ENCODE measurements at places on chromosomes 6 and 20. TPM values are rescaled to one million over a fixed set of nuclear protein-coding genes. Genes with fewer than 3 reads are reported as not detected.
A peak's percentile ranks its signal among the peaks of the same experiment; 100 is the strongest.

DNA sequence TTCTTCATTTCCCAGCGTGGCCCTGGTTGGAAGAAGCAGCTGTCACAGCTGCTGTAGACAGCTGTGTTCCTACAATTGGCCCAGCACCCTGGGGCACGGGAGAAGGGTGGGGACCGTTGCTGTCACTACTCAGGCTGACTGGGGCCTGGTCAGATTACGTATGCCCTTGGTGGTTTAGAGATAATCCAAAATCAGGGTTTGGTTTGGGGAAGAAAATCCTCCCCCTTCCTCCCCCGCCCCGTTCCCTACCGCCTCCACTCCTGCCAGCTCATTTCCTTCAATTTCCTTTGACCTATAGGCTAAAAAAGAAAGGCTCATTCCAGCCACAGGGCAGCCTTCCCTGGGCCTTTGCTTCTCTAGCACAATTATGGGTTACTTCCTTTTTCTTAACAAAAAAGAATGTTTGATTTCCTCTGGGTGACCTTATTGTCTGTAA lies 292.7 kb downstream of the ESR1 start:
- DNase-seq, result peak; percentile 81
- H3K27ac ChIP-seq, result peak overlapping the region; percentile 59
- H3K4me1 ChIP-seq, result peaks cover 28% of the 10 kb centered on the region
- H3K36me3 ChIP-seq, result no peaks in the 10 kb centered on the region
- H3K27me3 ChIP-seq, result no peaks in the 10 kb centered on the region

GRCh38 chr6:134909701-134910592 lies 40.0 kb downstream of the ALDH8A1 start:
- H3K4me3 ChIP-seq, result no peak overlapping the region
- no peaks in the 10 kb centered on the region for H3K27me3 ChIP-seq
- H3K36me3 ChIP-seq, result no peaks in the 10 kb centered on the region

GRCh38 chr20:5714261-5715041 lies 35.8 kb upstream of the SHLD1 start:
- no peaks in the 10 kb centered on the region for H3K36me3 ChIP-seq
- no peak for DNase-seq
- no peak overlapping the region for H3K4me3 ChIP-seq
- H3K27me3 ChIP-seq, result no peaks in the 10 kb centered on the region
- H3K27ac ChIP-seq, result no peak overlapping the region

GRCh38 chr6:12504325-12504966 lies 212.1 kb upstream of the PHACTR1 start:
- no peak overlapping the region for H3K27ac ChIP-seq
- H3K36me3 ChIP-seq, result no peaks in the 10 kb centered on the region
- no peak for DNase-seq

- H3K36me3 ChIP-seq, result no peaks in the 10 kb centered on the region
- H3K4me3 ChIP-seq, result no peak overlapping the region
- H3K27ac ChIP-seq, result no peak overlapping the region
- no peaks in the 10 kb centered on the region for H3K27me3 ChIP-seq
- DNase-seq, result no peak
These were observed 43.4 kb upstream of the TRAM2 start for GRCh38 chr6:52620055-52620905.

- peak overlapping the region; percentile 95 for H3K4me3 ChIP-seq
- H3K27ac ChIP-seq, result peak overlapping the region; percentile 96
- peaks cover 32% of the 10 kb centered on the region for H3K4me1 ChIP-seq
- peak; percentile 64 for DNase-seq
These were observed 591 bp downstream of the IBTK start for GRCh38 chr6:82246802-82247504.

Gene ZSCAN12
- polyA plus RNA-seq, result 1.2 TPM

Gene LRRC73
- polyA plus RNA-seq, result 0.10 TPM

Gene OR5V1
- not detected for polyA plus RNA-seq

- H3K4me1 ChIP-seq, result no peaks in the 10 kb centered on the region
- no peak for DNase-seq
- H3K27ac ChIP-seq, result no peak overlapping the region
- H3K4me3 ChIP-seq, result no peak overlapping the region
These were observed 100.3 kb downstream of the EDN3 start for GRCh38 chr20:59400708-59401107.

Gene TFAP2B
- not detected for polyA plus RNA-seq

Gene FAM217A
- not detected for polyA plus RNA-seq

Gene PCSK2
- polyA plus RNA-seq, result not detected

Gene TMEM63B
- 27.9 TPM for polyA plus RNA-seq

DNA sequence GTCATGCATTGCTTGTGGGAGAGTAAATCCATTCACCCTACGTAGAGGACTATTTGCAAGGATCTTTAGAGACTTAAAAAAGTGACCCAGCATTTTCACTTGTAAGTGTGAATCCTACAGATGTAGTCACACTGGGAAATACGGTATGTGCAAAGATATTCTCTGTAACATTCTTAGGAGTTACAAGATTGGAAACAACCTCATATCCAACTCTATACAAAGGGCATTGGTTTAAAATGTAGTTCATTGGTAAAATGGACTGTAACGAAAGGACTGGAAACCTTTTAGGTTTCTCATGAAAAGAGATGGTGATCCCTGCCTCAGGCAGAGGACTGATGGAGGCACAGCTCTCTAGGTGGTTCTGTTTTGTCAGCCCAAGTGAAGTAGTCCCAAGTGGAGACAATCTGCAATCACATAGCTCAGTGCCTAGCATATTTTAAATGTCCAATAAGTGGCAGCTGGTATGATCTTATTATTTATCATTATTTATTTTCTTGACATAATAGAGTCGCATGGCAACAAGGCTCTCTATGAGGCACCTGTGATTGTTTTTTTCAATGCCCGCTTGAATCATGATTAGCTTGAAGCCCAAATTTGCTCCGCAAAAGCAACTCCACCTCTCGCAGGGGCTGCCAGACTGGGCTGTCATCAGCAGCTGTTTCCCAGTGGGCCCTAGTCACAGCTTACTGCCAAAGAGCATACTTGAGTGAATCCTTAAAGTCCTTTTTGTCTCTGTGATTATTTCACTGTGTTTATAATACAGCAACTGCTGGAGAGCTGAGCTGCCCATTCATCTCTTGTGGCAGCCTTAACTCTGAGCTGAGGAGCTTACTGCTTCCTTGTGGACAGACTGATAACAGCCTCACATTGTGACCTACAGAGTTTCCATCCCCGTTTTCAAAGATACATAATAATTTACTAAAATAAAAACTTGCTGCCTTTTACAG lies 19.8 kb upstream of the ENPP1 start:
- no peak overlapping the region for H3K27ac ChIP-seq
- H3K4me3 ChIP-seq, result no peak overlapping the region
- H3K27me3 ChIP-seq, result no peaks in the 10 kb centered on the region

Gene ATAT1
- 1.9 TPM for polyA plus RNA-seq

Gene PRPH2
- polyA plus RNA-seq, result 0.66 TPM

DNA sequence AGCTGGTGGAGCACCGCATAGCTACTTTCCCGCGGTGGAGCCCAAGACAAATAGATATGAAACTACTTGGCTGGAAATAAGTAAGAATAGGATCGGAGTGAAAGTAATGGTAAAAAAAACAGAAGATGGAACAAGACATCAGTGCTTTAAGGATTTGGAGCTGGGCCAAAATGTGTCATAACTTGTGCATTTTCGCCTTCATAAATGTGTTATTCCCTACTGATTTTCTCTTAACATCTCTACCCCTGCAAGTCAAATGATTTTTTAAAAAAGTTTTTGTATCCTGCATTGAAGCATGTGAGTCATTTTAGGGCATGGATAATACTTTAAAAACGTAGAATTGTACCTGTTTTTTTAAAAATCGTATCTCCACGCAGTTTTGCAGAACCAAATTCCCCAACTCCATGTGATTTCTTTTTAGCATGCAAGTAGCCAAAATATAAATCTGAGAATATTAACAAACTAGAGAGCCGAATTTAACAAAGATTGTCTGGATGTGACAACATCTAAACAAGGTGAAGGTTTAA lies 882 bp upstream of the FAM184A start:
- no peaks in the 10 kb centered on the region for H3K36me3 ChIP-seq
- no peak for DNase-seq
- no peaks in the 10 kb centered on the region for H3K27me3 ChIP-seq
- peaks cover 5% of the 10 kb centered on the region for H3K4me1 ChIP-seq
- peak overlapping the region; percentile 76 for H3K4me3 ChIP-seq

Data from psoas muscle (tissue), 8 donors.